Hindlimb muscle (tissue), 1 donor: ENCODE measurements at places on chromosomes 3 and 15. TPM values are rescaled to one million over a fixed set of nuclear protein-coding genes. Genes with fewer than 3 reads are reported as not detected.

DNA sequence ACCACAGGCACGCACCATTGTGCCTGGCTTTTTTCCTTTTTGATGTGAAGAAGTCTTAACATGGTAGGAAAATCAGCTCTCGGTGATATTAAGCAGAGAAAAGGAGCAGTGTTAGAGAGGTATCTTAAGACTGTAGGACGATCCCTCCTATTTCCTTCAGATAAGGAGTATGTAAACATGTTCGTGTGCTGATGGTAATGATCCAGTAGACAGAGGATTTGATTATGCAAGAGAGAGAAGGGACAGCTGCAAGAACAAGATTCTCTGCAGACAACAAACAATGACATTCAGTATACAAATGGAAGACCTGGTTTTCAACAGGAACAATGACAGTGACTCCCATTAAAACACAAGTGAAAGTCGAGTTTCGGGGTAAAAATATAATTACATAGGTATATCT is 95.1 kb upstream of the MELTF start:
- no peak for DNase-seq

GRCh38 chr3:196886144-196886543 is 18.4 kb downstream of the SENP5 start:
- DNase-seq, result no peak

DNA sequence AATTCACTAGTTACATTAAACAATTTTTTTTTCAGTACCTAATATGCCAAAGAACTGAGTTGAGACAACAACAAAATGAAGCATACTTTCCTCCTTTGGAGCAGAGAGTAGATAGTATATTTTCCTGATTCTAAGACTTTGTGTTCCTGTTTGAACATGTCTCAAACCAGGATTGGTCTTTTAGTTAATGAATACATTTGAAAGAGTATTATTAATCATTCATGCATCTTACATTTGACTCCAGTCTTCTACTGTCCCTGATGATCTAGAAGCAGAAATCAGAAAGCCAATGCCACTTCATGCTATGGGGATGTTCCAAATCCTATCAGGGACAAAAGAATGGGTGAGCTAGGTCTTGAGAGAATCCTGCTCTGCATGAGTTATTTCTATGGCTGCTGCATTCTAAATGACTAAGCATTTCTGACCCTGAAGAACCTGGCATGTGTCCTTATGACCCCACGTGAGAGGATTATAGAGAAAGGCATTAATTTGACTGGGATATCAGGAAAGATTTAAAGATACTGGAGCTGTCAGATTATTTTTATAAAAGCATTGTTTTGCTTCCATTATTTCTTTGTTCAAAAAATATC is 32.9 kb upstream of the MBNL1 start:
- no peak for DNase-seq

The ARL14 gene
- not detected for polyA plus RNA-seq

The ADPGK gene
- polyA plus RNA-seq, result 34.3 TPM

The IL12A gene
- polyA plus RNA-seq, result 0.76 TPM

The TEX55 gene
- not detected for polyA plus RNA-seq

The MAP2K1 gene
- polyA plus RNA-seq, result 82.1 TPM

The TGM4 gene
- not detected for polyA plus RNA-seq
